ENCODE measurements at places on chromosomes 2 and 18.

DNA sequence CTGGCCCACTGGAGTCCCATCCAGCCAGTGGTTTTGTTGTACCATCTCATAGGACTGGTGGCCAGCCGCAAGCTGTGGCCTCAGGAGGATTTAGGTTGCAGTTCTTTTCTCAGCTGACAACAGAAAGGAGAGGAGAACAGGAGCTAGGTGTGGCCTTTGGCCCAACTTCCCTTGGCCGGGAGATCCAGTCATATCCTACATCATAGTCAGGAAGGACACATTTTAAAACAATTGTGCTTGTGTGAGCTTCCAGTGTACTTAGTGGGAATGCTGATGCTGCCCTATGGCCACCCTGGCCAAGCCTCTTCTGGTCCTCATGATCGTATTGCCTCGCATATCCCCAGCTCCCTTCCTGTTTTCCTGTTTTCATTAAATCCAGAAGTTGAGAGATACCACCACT, 98.1 kb downstream of the WDSUB1 start:
- DNase-seq = no peak

GRCh38 chr2:139457873-139458272, 677.7 kb upstream of the NXPH2 start:
- DNase-seq = no peak

DNA sequence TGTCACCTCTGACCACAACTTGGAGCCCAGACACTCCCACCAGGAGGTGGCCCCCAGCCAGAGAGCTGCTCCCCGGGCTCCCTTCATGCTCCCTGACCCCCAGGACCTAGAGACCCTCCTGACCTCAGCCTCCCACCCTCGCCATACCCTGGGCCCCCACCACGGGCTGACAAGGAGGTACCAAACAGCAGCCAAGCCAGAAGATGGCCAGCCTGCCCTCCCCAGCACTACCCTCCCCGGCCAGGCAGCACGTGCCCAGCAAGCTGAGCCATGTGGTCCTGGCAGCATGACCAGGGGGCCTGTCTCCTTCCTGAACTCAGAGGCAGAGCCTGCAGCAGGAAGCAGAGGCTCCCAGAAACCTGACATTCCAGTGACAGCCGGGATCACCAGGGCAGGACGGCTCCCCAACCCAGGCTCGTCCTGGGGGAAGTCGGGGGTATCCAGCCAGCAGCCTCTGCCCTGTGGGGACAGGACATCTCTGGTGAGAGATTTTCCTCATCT, 69.4 kb upstream of the GPC1 start:
- no peak for DNase-seq

DNA sequence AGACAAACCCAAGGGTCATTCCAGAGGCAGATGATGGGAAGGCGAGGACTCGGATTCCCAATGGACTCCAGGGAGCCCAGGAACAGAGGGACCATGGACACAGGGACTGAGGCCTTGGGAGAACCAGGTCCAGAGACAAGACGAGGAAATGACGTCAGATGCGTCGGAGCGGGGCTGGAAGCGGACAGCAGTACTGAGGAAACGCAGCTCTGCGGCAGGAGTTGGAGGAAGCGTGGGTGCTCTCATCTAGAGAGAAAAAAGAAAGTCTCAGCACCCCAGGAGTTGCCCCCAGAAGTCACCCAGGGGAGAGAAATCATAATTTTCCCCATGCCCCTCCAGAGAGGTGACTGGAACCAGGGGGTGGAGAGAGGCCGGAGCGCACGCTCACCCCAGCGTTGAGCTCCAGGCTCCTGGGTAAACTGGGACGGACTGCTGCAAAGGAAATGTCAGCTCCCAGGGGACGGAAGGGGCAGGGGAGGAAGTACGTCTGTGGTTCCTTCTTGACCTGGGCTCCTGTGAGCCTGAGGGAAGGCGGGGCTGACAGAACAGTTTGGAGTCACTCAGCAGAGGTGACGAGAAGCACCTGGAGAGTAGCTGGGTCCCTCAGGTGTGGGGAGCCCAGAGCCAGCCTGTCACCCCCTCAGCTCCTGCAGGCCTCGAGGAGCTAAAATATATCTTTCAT, 44.7 kb downstream of the CMPK2 start:
- DNase-seq = no peak

- DNase-seq = no peak
Measured at GRCh38 chr2:122886479-122887145, 1131.2 kb downstream of the TSN start.

- DNase-seq = no peak
Measured at GRCh38 chr2:12284487-12284886, 432.2 kb upstream of the TRIB2 start.

GRCh38 chr2:12844511-12844910, 127.8 kb downstream of the TRIB2 start:
- no peak for DNase-seq

DNA sequence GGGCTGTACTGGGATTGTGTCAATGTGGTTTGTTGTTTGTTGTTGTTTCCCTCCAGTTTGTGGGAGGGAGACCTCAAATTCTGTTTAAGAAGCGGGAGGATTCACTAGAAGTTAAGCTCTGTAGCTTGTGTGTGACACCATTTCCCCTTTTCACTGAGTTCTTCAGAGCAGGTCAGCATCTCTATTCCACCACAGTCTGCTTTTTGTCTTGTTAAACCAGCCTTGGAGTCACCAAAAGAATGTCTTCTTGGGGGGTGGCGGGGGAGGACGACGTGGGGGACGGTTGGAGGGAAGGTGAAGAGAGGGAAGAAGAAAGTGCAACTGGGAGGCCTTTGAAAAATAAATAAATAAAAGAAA, 2.3 kb upstream of the BCL11A start:
- DNase-seq = no peak

DNA sequence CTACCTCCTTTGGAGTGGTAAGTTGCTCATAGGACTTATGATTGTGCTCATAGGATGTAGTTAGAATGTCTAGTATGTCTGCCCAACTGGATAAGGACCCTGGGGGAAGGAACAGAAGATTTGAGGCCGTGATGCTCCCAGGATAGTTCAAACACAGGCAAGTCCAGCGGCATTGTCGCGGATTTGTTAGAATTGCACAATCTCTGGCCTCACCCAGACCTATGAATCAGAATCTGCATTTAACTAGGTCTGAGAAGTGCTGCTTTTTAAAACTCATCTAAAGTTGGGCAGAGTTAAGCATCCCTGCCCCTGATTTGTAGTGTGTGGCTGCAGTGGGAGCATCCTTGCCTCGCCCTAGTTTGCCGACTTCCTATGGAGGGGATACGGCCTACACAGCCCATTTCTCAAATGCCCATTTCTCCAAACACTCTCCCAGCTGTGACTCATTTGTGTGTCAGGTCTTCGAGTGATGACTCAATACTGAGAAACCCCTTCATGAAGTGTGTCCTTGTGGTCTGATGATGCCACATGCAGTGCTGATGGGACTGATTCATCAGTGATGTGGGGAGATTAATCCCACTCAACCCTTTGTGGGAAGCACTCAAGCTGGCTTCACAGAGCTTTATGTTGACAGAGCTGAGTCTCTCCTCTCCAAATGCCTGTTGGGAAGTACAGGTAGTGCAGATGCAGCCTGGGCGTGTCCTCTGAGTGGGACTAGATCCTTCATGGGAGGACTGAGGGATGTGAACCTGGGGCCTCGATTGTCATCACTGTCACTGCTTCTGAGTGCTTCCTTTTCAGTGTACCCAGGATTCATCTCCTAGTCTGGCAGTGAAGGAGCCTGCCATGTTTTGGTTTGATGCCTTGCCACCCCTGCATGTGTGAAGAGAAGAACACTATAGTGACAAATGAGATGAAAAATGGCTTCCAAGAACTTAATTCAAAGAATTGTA, 18.7 kb downstream of the SMIM21 start:
- DNase-seq = no peak

DNA sequence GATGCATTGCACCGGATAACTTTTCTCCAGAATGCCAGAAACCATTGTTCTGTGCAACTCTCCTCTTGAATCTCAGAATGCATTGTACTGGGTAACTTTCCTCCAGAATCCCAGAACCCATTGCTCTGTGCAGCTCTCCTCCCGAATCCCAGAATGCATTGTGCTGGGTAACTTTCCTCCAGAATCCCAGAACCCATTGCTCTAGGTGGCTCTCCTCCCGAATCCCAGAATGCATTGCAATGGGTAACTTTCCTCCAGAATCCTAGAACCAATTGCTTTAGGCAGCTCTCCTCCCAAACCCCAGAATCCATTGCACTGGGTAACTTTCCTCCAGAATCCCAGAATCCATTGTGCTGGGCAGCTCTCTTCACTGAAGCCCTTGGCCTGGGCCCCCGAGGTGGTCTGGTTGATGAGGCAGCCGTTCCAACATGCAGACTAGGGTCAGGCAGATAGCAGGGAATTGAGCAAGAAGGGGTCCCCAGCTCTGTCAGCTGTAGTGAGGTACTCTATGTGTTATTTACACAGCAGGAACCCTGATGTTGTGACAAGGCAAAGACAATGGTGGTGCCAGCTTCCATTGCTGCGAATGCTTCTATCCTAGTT, 9.4 kb downstream of the FOSL2 start:
- no peak for DNase-seq

DNA sequence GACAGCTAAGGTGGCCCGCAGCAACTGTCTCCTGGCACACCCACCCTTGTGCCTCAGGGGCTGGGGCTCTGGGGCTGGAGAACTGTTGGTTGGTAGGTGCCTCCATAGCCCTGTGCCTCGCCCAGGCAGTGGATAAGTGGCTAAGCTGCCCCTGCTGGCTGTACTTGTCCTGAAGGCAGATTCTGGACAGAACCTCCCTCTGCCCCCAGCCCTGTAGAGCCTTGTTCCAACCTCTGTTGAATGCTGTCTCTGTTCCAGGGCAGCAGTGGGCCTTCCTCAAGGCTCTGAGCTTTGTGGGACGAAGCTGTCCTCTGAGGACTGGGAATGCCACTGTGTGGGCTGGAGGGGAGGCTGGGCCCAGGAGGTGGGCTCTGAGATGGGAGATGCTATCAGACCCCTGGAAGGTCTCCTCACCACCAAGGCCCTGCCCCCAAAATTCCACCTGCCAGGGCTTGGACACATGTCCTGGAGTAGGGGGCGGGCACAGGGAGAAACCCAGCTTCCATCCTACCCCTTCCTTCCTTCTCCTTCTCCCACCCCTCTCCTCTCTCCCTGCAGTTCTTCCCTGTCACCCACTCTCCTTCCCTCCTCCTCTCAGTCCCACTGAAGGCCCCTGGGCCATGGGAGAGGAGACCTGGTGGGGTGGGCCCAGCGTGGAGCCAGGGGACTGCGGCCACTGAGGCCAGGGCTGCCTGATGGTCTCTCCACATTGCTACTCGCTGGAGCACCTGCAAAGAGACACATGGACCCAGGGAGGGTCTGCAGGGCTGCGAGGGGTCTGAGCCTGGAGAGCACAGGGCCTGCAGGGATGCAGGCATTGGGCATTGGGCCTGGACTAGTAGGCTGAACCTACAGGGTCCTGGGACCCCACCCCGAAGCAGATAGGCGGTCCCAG, 1.7 kb upstream of the PDCD1 start:
- no peak for DNase-seq

- no peak for DNase-seq
Measured at GRCh38 chr2:155630760-155631159, 701.8 kb downstream of the NR4A2 start.

DNA sequence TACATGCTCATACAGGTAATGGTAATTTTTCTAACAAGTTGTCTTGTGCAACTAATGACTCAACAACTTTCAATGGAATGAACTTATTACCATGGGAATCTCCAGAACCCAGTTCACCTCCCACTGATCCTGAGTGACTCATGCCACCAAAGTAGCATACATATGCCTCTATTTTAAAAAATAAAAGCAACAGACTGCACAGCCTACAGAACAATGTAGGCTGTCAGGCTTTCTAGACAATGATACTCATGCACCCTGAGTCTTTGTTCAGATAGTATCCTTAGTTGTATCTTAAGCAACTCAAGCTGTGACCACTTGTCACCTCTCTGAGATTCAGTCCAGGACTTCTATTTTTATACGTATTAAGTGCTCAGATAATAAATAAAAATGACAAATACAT, 531.0 kb upstream of the SETBP1 start:
- DNase-seq = no peak

GRCh38 chr2:181685150-181685688, 4.9 kb upstream of the NEUROD1 start:
- no peak for DNase-seq

- no peak for DNase-seq
Measured at GRCh38 chr2:235199128-235199527, 247.3 kb downstream of the SH3BP4 start.

DNA sequence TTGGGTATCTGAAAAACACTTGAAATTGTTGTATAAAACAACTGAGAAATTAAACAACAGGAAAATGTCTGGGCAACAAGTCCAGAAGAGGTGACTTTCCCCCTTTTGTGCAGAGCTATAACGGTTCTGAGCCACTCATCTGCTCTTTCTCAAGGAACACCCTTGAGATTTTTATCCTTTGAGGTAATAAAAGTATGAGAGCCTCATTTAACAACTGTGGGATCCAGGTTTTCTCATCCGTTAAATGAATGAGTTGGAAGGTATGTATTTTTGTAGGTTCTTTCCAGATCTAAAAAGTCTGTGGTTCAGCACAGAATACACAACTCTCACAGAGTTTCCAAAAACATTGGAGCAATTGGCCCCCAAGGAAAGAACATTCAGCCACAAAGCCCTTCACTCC, 93.0 kb downstream of the ANKRD44 start:
- no peak for DNase-seq

GRCh38 chr2:8457699-8458502, 224.0 kb upstream of the ID2 start:
- no peak for DNase-seq

GRCh38 chr18:12849548-12849947, 34.5 kb downstream of the PTPN2 start:
- no peak for DNase-seq

DNA sequence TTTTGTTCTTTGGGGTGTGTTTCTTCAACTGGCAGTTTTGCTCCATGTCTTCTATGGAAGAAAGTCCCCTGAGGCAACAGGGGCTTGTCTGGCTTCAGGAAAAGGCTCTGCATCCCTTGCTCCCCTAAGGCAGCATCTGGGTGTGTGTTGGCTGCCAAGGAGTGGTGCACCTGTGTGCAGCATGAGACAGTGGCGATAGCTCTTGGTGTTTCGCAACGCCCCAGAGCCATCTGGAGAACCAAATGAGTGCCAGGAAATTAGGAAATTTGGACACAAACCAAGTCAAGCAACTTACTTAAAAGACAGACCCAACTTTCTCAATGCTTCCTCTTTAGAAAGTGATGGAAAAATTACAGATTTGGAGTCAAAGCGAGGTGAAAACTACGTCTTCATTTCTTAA, 1044.4 kb upstream of the CNTNAP5 start:
- no peak for DNase-seq

DNA sequence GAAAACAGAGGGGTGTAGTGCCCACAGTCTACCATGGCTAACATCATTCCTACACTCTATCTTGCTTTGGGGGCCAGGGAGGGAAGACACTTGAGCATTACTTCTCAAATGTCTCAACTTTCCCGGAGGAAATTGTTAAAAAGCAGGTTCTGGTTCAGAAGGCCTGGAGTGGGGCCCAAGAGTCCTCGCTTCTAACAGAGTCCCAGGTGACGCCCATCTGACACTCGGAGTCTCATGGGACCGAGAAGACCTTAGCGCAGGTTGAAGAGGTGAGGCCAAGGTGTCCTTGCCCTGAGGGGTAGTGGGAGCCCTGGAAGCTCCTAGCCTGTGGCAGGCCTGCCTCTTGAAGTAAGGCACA, 40.1 kb downstream of the ZFP36L2 start:
- no peak for DNase-seq

- no peak for DNase-seq
Measured at GRCh38 chr2:69517410-69517809, 80.2 kb upstream of the NFU1 start.

All from activated T-cell treated with anti-CD3 and anti-CD28 coated beads for 4 hours (primary cell).